ENCODE measurements at places on chromosomes 5 and 9.

DNA sequence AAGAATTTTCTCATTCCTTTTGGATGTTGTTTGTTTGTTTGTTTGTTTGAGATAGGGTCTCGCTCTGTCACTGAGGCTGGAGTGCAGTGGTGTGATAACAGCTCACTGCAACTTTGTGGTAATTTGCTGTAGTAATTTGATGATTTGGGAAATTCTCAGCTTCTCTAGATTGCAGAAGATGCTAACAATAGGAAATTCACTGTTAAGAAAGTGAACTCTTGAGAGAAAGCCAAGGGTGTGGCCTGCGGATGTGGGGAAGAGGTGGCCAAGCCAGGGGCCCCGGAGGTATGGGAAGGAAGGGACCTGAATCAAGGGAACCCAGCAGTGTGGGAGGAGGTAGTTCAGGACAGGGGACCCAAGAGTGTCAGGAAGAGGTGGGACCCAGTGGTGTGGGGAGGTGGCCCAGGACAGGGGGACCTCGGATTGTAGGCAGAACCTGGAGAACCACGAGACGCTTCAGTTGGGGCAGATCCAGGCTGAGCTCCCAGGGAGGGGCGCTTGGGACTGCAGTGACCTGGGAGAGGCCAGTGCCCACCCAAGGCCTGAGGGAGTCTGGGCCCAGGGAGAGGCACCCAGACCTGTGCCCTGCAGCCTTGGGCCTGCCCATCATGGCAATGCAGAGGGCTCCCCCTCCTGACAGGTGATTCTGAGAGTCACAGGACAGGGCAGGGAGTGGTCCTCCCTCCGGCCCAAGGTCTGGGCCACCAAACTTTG lies 5.6 kb upstream of the LCN2 start:
- no peak for DNase-seq

- no peak for DNase-seq
These were observed 60.2 kb upstream of the NFIL3 start for GRCh38 chr9:91483835-91484234.

DNA sequence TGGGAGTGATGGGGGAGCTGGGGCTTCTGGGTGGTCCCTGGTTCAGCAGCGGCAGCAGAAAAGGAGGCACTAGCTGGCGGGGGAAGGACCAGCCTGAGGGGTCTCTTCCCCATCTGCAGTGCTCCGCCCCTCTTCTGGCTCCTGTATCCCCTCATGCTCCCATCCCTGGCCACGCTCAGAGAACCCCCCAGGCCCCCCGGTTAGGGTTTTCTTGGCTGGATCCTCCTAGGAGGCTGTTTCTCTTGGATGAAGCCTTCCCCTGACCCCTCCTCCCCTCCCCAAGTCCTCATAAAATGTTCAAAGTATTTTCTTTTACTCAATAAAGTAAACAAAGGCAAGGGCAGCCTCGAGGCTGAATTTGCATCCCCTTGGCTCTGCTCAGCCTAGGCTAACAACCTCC lies 60.8 kb downstream of the FGF18 start:
- DNase-seq, result no peak

DNA sequence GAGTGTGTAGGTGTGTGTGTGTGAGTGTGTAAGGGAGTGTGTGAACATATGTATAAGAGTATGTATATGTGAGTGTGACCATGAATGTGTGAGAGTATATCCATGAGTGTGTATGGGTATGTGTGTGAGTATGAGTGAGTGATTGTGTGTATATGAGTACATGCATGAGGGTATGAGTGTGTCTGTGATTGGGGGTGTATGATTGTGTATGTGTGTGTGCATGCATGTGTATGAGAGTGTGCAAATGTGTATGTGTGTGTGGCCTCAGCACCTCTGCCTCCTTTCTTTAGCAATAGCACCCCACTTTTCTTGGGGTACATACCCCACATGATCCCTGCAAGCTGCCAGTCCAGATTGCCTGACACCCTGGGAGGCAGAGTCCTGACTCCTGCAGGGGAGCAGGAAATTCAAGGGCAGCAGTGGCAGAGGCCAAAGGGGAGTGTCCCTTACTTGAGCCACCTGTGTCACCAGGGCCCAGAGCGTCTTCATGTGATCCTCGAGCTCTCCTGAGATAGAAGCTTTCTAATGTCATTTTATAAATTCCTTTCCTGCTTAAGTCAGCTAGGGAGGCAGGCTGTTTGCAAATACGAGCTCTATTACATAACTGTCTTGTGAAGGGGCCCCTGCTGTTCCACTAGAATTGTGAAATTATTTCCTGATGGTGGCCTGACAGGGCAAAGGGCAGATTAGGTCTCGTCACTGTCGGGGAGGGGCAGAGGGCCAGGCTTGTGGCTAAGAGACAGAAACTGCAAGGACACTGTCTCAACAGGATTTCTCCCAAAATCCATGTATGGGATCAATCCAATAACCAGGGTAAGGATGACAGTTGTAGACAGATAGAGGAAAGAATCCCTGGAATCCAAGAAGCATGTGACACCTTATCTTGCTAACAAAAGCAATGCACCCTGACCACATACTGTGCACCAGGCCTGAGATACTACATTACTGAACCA lies 389.1 kb downstream of the GADD45G start:
- DNase-seq, result no peak

DNA sequence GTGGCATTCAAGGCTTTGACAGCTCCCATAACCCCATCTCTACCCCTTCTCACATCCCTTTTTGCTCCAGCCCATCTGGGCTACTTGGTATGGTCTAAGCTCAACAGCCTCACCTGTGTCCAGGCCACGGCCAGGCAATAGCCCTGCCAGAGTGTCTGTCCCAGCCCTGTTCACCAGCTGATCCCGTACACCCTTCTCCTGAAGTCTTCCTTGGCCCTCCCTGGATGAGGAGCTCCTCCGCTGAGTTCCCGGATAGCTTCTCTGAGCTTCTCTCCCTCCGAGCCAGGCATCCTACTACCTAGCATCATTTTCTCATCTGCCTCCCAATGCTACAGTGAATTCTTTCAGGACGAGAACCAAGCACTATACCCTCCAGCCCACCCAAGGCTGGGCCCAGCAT lies 208.2 kb downstream of the DAB2IP start:
- no peak for DNase-seq

DNA sequence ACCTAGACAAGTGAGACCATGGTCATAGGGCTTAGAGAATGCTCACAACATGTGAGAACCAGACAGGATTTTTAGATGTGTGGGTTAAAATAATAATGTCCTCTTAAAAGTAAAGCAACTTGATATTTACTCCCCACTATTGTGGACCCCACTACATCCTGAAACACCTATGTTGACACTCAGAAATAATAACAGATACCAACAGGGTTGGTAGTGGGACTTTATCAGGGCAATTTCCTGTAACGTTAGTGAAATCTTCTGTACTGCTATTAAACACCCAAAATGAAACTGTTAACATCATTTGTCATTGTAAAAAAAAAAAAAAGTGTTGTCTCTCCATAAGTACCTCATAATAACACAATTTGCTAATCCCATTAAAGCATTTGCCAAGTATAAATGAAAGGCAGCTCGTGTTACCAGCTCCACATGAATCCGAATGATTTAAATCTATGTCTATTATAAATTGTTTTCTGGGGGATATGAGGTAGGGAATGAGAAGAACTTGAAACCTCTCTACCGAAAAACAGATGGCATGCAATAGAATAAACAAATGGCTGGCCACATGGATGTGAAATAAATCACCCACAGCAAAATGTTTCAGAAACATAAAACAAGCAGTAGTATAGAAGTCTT lies 285.9 kb downstream of the ARHGEF28 start:
- DNase-seq, result no peak

GRCh38 chr5:143572671-143573070 lies 169.2 kb upstream of the NR3C1 start:
- no peak for DNase-seq

DNA sequence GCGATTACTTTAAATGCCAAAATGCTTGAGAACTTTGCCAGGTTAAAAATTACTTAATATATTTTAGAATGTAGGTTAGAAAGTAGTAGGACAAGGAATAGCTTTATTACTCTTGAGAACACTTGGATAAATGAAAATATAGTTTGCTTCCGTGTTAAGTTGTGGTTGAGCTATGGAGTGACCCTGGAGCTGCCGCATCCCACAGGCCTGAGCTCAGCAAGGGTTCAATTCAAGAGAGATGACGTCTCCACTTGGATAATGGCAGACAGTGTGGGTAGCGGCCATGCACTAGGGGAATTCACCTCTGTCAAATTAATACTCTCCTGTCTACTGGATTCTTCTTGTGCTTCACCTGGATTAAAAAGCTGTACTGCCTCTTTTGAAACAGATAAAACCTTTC lies 105.0 kb downstream of the GAPVD1 start:
- DNase-seq, result no peak

GRCh38 chr9:121598965-121599871 lies 52.2 kb upstream of the DAB2IP start:
- no peak for DNase-seq

DNA sequence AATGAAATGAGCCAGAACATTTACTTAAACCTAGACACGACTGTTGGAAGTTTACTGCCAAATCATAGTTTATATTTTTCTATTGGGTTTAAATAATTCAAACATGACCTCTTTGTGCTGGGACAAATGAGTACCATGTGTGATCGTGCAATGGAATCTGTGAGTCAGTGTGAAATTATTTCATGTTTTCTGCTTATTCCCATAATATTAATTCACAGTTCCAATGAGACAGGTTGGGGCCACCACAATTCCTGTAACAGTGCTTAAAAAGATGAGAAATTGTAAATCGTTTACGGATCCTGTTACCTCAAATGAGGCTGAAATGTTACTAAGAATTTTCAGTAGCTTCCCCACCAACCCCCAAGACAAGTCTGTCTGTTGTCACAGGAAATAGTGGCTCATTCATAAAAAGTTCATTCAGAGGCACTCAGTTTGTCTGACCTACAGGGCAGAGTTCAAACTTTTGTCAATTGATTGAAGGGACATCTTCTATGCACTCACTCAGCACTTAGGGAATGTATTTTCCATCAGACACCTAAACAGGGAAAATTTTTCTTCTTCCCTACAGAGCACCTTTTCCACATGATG lies 563.9 kb upstream of the ADAMTS16 start:
- DNase-seq, result no peak

- DNase-seq, result peak; percentile 50
These were observed 87.3 kb upstream of the GNAQ start for GRCh38 chr9:78118742-78119473.

DNA sequence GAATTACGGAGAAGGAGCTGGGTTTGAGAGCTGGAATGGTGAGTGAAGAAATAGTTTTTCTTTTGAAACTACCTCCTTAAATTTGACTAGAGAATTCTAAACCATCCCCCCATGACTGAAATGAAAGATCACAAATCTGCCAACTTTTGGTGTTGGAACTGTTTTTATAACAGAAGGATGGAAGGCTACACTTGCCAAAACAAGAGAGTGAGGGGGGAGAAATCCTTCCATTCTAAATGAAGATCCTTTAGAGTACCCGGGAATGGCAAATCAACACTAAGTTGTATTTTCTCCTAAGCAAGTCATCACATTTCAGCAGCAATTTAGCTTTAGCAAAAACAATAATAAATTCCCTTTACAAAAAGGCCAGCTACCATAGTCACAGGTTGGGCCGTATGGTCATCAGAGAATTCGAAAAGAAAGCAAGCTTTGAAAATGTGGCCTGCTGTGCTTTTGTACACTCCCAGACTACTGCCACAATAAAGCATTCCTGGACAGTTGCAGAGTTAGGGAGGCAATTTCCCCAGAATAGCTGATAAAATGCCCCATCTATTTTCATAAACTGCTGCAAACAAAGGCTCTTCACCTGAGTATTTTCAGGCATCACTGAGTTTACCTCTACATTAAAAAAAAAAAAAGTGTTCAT lies 25.0 kb upstream of the FREM1 start:
- DNase-seq, result no peak

- no peak for DNase-seq
These were observed 22.8 kb upstream of the RNU6ATAC start for GRCh38 chr9:134187110-134187531.

- no peak for DNase-seq
These were observed 16.2 kb upstream of the TLE4 start for GRCh38 chr9:79555474-79556089.

- no peak for DNase-seq
These were observed 499.2 kb downstream of the CDH18 start for GRCh38 chr5:19488786-19489185.
